Fibroblast of the aortic adventitia (primary cell): ENCODE measurements at places on chromosomes 11 and 22. TPM values are rescaled to one million over a fixed set of nuclear protein-coding genes. Genes with fewer than 3 reads are reported as not detected.

The PTPRCAP gene
- total RNA-seq: 0.41 and 0.45 TPM in 2 replicates

The HBG2 gene
- total RNA-seq: not detected in 2 replicates

The ZFPL1 gene
- total RNA-seq: 9.6 and 42.5 TPM in 2 replicates

The ANKK1 gene
- not detected in 2 replicates for total RNA-seq

The TOM1 gene
- total RNA-seq: 25.7 and 48.8 TPM in 2 replicates

The VPS37C gene
- 9.2 and 13.5 TPM in 2 replicates for total RNA-seq

The PISD gene
- total RNA-seq: 21.3 and 25.5 TPM in 2 replicates

The VSIG10L2 gene
- total RNA-seq: not detected in 2 replicates

The HEPN1 gene
- not detected in 2 replicates for total RNA-seq

The KCNQ1OT1 gene
- 5.5 and 7.3 TPM in 2 replicates for total RNA-seq

The CLDN5 gene
- 0.27 and 1.6 TPM in 2 replicates for total RNA-seq

The CASP12 gene
- 0.18 TPM in 1 of 2 replicates, not detected in the other for total RNA-seq

The MPEG1 gene
- total RNA-seq: not detected in 2 replicates

The ANO9 gene
- total RNA-seq: not detected in 2 replicates

The TMEM121B gene
- 0.09 and 0.16 TPM in 2 replicates for total RNA-seq

The SCGB2A2 gene
- total RNA-seq: not detected in 2 replicates

The TMEM191B gene
- 0.36 and 5.8 TPM in 2 replicates for total RNA-seq

The POTEH gene
- not detected in 2 replicates for total RNA-seq

The ARHGAP8 gene
- total RNA-seq: 0.41 TPM in 1 of 2 replicates, not detected in the other

The MIAT gene
- total RNA-seq: 0.72 and 2.0 TPM in 2 replicates

The LINC01488 gene
- not detected in 2 replicates for total RNA-seq
